K562 (cell line): ENCODE measurements at places on chromosomes 5 and 9. TPM values are rescaled to one million over a fixed set of nuclear protein-coding genes. Genes with fewer than 3 reads are reported as not detected.

- DNase-seq = no peak
Observed at GRCh38 chr5:44868541-44868940, 59.8 kb downstream of the MRPS30 start.

Gene EIF4EBP3
- 3.4 and 4.0 TPM in 2 replicates for polyA plus RNA-seq

- DNase-seq = peak; percentile 14
Observed at GRCh38 chr5:80346055-80346454, 26.3 kb downstream of the SPZ1 start.

DNA sequence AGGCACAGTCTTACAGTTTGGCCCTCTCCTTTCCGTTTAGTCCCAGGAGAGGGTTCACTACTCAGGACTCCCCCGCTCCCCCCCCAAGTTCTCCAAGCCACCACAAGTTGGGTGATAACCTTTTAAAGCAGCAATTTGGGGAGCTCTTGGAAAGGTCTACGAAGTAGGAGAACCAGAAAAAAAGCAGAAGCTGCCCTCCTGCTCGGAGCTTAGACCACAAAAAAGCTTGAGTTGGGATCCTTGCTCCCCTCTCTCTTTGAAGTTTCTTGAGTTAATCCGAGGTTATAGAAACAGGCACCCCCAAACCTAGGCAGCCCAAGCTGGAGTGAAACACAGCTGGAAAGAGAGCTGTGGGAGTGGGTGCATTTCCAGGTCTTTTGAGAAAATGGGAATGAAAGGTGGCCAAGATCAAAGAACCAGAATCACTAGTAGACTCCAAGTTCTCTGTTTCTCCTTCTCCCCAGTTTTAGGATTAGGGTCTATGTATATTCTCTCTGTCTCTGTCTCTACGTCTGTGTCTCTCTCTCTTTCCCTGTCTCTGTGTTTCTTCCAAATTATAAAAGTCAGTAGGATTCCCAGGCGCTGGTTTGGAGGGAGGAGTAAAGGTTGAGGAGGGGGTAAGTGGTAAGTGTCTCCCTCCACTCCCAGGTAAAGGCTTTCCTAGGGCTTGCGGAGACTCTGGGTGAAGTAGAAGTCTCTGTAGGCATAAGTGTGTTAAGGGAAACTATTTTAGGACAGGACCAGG lies 2.8 kb downstream of the LHX2 start:
- DNase-seq = no peak

Gene PAEP
- 0.70 and 0.90 TPM in 2 replicates for polyA plus RNA-seq
